ENCODE measurements at places on chromosomes 7 and 10.

GRCh38 chr10:51095444-51095843 lies 21.2 kb downstream of the PRKG1 start:
- DNase-seq: no peak

- DNase-seq: no peak
Observed at GRCh38 chr7:95828824-95829790, 56.8 kb downstream of the DYNC1I1 start.

- DNase-seq: no peak
Observed at GRCh38 chr10:124047427-124048152, 45.8 kb downstream of the CHST15 start.

DNA sequence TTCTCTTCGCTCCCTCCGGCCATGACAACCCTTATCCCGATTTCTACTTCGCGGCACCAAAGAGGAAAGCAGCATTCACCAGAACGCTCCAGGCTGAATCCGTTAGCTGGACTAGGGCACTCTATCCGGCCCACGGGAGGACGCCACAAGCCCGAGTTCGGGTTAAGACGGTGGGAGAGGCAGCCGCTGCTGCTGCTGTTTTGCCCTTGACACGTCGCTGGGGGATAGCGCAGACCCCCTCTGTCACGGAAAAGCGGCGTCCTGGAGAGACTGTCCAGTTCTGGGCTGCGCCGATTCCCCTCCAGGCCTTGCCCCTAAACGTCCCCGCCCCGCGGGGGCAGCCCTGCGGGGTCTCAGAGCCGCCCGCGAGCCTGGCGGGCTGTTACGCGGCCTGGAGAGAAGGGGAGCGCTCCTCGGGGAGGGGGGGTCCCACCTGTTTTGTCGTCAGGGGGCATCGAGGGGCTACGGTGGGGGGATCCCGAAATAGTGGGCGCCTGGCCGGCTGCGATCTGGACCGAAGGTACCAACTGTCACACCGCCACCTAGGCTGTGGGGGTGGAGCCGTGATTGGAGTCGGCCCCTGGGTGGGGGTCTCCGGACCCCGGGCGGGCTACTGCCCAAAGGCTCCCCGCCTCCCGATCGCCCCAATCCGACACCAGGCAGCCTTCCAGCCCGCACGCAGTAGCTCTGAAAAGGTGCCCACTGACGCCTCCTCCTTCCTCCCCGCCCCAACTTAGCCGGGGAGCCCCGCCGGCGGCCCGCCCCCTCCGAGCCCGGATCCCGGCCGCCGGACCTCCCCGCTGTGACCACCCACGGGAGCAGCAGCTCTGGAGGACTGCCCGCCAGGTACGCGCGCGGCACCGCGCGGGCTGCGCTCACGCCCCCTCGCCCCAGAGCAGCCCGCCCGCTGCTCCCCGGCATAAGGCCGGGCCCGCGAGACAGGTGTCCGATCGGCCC lies 772 bp downstream of the SGMS1 start:
- peak; percentile 23 for DNase-seq

GRCh38 chr7:39306016-39306570 lies 260.1 kb upstream of the YAE1 start:
- no peak for DNase-seq

GRCh38 chr7:69708857-69709256 lies 110.6 kb downstream of the AUTS2 start:
- DNase-seq: no peak

GRCh38 chr7:6365451-6365850 lies 82.3 kb downstream of the DAGLB start:
- DNase-seq: no peak

GRCh38 chr10:68992636-68993440 lies 4.2 kb downstream of the KIFBP start:
- DNase-seq: no peak

DNA sequence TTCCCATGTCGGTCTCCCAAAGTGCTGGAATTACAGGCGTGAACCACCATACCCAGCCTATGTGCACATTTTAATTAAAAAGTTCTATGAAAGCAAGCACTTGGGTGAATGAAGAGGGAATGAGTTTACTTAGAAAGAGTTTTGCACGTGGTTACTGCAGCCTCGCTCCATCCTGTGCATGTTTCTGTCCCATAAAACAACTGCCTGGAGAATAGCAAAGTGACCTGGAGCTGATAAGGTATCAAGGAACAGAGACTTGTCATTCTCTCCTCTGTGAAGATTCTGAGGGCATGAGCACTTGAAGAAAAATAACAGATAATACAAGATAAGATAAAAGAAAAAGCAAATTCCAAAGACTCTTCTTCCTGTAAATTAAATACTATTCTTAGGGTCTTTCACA lies 112.2 kb upstream of the JCAD start:
- DNase-seq: no peak

DNA sequence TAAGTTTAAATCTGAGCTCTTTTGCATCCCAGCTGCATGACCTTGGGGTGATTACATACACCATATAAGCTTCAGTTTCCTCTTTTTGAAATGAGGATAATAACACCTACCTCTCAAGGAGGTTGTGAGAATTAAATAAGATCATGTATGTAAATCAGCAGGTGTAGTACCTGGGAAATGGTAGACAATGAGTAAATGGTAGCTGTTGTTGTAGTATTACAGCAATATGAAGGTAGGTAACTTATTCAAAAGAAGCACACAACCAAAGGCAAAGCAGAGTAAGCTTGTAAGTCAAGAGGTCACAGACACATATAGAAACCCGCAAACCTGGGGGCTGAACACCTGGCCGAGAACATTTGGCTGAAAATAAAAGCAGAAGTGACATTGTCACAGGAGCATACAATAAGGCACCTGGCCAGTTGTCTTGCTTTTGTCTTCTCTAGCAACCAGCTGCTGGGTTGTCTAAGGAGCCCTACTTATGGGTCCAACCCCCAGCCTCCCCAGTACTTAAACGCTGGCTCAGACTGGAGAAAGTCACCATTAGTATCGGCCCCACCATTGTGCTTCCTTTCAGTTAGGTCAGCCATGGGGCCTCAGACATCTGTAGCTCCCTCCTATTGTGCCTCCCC lies 203.6 kb upstream of the MKLN1 start:
- no peak for DNase-seq

DNA sequence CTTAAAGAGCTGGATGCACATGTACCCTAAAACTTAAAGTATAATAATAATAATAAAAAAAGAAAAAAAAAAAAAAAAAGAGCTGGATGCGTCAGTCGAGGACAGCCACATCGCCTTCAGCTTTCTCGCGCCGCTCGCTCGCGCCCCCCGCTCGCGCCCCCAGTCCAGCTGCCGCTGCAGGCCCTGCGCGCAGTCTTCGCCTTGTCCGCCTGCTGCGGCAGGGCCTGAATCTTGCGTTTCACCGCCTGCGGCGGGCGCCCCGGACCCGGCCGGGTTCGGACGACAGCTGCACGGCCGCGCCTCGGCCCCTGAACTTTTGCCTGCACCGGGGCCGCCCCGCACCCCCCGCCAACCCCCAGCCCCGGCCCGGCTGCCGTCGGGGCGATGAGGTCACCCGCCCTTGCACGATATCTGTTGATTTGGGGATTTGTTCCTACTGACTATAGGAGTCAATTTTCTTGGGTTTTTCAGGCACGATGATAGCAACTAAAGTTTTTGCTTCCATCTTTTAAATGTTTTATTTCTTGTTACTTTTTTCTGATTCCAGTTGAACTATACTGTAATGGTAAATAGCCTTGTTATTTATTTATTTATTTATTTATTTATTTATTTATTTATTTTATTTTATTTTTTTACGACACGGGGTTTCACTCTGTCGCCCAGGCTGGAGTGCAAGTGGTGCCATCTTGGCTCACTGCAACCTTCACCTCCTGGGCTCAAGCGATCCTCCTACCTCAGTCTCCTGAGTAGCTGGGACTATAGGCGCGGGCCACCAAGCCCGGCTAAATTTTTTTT lies 33.5 kb upstream of the CPN1 start:
- DNase-seq: no peak

DNA sequence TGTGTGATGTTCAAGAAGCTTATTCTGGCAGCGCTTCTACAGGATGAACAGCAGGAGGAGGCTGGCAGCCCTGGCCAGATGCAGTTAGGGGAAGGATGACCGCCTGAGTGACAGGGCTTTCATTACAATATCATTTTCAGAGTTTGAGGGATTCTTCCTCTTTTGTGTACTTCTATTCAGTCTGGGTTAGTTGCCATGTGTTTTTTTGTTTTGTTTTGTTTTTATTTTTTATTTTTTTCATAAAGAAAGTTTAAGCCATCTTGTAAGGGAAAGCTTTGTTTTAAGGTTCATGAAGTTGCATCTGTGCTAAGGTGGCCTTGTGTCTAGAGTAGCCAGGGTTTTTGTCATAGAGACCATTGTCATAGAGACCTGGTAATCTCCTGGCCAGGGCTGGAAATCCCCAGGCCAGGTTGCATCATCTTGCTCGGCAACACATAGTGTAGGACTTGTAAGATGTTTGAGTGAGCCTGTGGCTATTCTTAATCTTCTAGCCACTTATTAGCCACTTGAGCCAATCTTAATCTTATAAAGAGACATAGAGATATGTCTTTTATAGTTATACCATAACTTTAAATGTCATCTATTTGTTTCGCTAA lies 230.5 kb upstream of the TMEM229A start:
- DNase-seq: no peak

DNA sequence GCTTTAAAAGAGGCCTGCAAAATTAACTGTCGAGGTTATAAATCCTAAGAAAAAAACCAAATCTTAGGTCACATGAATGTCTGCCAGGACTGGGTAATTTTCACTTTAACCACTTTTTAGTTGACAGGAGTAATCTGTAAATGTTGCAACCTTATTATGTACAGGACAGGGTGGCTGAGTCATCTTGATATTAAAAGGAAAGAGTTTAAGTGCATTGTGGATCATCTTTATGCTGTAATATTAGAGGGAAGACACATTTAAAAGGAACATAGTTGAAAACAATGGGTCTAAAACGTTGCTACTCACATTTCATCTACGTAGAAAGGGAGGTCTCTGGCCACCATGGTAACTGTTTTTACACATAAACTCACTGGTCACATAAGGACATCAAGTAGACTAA lies 115.5 kb downstream of the LSMEM1 start:
- no peak for DNase-seq

DNA sequence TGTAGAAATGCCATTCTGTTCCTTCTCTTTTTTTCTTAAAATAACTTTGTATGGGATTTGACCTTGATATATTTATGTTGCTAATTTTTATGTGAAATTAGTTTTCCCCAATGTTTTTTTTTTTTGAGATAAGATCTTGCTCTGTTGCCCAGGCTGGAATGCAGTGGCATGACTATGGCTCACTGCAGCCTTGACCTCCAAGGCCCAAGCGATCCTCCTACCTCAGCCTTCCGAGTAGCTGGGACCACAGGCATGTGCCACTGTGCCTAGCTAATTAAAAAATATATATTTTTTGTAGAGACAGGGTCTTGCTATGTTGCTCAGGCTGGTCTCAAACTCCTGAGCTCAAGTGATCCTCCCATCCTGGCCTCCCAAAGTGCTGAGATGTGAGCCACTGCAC lies 16.0 kb downstream of the VPS26A start:
- no peak for DNase-seq

GRCh38 chr7:28151965-28152364 lies 28.6 kb downstream of the JAZF1 start:
- DNase-seq: no peak

GRCh38 chr10:37488792-37489657 lies 363.6 kb downstream of the ANKRD30A start:
- DNase-seq: no peak

Measured in activated T-helper 1 cell treated with Interleukin-2 at 50 U/mL for 16 hours (primary cell).